ENCODE measurements at places on chromosomes 11 and 22.
A peak's percentile ranks its signal among the peaks of the same experiment; 100 is the strongest.

GRCh38 chr11:895331-896110 lies 15.1 kb downstream of the CHID1 start:
- no peak for DNase-seq

DNA sequence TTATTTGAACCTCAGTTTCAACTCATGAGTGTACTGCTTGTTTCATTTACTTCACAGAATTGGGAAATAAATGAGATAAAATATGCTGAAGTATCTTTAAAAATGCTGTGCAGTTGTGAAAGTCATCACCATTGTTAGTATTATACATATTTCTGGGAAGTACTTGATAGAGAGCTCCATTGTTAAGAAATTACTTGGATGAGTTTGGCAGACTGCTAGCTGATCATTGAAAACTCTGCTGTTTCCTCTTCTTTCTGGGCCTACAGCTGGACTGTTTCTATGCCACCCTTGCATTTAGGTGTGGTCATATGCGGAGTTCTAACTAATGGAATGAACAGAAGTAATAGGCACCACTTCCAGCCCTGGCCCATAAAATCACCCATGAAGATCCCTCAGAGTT lies 10.0 kb downstream of the SIK2 start:
- peak; percentile 34 for DNase-seq

- DNase-seq, result no peak
Observed at GRCh38 chr11:115677190-115677589, 173.0 kb upstream of the CADM1 start.

- peak; percentile 58 for DNase-seq
Observed at GRCh38 chr11:117828611-117829368, 4.2 kb upstream of the FXYD2 start.

DNA sequence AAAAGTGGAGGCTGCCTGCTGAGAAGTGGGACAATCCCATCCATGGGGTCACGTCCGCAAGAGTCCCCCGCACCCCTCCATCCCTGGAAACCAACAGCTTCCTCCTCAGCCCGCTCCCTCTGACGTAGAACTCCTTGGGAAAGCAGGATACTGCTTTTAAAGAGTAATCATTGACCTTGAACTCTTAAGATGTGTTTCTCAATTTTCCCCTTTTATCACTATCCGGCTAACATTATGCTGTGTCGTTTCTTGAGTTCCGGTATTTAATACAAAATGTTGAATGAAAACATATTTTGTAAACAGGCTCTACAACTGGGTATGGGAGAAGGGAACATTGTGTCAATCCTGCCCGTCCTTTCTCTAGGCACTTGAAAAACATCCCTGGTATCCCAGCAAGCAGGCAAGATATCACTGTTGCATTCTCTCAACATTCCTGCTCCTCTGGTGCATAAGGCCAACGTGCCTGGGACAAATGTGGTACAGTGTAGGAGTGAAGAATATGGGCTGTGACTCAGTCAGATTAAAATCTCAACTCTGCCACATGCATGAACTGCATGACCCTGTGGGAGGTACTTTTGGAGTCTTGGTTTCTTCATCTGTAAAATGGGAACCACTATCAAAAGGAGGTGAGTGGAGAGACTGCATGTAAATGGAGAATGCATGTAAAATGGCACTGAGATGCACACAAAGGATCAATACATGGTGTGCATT lies 52.8 kb downstream of the WT1 start:
- no peak for DNase-seq

DNA sequence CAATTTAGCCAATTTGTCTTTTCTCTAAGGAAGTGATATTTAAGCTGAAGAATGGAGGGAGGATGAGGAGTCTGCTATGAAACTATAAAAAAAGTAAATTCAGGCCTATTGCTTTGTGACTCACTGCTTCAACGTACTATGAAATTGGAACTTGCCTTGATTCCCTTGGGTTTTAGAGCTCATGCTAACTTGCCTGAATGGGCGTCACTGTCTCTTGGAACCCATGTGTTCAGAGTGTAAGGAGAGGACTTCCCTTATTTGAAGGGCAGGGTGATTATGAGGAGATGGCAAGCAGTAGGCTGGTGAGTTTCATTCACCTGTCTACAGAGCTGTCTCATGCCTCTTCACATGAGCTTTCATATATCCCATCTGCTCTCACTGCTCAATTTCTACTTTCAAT lies 28.7 kb upstream of the WT1 start:
- DNase-seq, result no peak

- DNase-seq, result peak; percentile 98
Observed at GRCh38 chr11:8812438-8812837, 98.6 kb upstream of the AKIP1 start.

GRCh38 chr11:116257092-116257491 lies 515.7 kb downstream of the BUD13 start:
- DNase-seq, result no peak

DNA sequence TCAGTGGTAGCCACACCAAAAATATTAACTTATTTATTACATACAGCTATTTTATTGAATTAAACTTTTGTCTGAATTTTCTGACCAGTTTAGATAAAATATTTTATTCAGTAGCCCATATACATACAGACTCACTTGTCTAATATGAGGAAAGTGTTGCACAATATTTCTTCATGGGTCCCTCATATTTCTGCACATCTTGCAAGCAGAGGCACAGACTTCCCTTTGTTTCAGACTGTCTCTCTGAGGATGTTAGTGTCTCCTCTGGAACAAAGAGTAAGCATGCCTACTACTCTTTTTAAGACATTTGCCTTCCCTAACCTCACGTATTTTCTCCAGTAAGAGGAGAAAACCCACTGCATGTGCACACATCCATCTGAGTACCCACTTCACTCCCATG lies 81.2 kb downstream of the OR5AK2 start:
- DNase-seq, result no peak

GRCh38 chr22:48749555-48750227 lies 1078.0 kb downstream of the BRD1 start:
- no peak for DNase-seq

DNA sequence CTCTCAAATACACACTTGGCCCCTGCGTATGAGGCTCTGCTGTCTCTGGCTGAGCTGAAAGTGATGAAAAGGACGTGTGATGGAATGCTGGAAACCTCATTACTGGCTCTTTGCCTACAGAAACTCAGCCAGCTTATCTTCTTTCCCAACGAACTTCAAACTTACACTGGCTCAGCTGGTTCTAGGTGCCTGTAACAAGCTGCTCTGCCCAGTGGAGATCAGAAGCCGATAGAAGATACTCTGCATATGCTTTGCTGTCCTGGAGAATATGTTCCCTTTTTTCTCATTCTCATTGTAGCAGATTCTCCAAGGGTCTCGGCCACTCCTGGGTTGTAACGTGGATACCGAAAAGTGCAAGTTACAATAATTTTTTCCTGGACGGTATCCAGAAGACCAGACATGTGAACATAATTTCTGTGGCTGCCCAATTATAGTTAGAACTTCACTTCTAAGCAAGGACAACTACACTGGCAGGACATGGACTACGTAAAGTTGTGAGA lies 405.3 kb upstream of the CCDC90B start:
- DNase-seq, result no peak

GRCh38 chr22:32202539-32203180 lies 2.2 kb downstream of the RFPL2 start:
- DNase-seq, result peak; percentile 63

GRCh38 chr11:6771926-6772893 lies at the start of gene OR2AG2:
TSS of gene OR2AG2 (minus strand) at chr11:6771976. CDS start at chr11:6768957, 3,019 bp downstream.
- peak; percentile 84 for DNase-seq

GRCh38 chr22:47107431-47107830 lies 345.0 kb downstream of the TBC1D22A start:
- no peak for DNase-seq

- DNase-seq, result peak; percentile 67
Observed at GRCh38 chr22:41197038-41197972, 7.8 kb upstream of the L3MBTL2 start.

DNA sequence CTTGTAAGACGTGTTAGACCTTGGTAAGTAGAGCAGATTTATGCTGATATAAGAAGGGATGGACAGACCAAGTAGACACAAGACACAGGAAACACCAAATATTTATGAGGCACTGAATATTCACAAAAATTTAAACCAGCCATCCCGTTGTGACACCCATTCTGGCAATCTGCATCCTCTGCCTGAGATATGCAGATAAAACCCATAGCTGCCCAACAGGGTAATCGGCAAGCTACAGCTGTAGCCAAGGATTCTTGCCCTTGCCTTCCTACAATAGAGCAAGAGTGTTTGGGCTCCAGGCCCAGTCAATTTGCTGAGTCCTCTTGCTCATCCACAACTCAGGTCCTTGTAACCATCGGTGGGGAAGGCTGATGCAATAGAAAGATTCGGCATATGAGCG lies 18.5 kb upstream of the MPZL2 start:
- DNase-seq, result no peak

DNA sequence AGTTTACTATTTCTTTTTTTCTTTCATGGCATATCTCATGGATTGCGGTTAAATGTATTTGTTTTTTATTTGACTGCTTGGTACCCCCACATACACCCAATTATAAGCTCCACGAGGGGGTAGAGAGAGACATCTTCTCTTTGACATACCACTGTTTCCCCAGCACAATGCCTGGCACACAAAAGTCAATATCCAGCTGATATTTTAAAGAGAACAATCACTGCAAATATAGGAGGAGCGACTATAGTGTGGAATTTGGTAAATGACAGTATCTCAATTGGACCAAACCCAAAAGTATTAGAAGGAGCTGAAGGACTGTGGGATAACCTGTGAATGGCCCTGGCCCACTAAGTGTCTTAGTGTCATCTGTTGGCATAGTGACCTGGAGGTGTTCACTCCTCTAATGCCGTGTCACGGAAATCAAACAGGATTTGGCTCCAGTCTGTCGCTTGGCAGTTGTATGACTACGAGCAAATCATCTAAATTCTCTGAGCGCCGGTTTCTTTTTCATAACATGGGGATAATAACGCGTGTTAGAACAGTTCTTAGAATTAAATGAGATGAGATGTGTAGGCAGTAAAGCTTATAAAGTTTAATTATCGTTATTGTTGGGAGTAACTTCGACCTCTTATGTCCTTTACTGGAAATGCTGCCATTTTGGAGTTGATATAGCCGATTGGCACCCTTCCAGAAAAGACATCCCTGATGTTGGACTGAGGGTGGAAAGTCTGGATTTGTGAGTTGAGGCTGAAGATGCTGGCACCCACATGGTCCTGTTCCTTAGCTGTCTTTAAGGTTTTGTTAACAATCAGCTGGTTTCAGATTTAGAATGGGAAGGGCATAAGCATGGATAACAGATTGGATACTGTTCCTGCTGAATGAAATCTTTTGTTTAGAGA lies 144.5 kb downstream of the DBX1 start:
- no peak for DNase-seq

DNA sequence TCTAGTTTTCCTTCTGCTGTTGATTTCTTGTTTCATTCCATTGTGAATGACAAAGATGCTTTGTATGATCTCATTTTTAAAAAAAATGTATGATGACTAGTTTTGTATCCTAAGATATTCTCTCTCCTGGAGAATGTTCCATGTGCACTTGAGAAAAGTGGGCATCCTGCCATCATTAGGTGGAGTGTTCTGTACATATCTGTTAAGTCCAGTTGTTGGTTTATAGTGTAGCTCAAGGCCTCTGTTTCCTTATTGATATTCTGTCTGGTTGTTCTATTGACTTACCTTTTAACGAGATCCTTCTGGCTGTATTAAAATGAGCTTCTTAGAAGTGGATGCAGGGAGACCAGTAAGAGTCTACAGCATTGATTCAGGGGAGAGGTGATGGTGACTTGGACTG lies 35.2 kb downstream of the SGSM1 start:
- no peak for DNase-seq

DNA sequence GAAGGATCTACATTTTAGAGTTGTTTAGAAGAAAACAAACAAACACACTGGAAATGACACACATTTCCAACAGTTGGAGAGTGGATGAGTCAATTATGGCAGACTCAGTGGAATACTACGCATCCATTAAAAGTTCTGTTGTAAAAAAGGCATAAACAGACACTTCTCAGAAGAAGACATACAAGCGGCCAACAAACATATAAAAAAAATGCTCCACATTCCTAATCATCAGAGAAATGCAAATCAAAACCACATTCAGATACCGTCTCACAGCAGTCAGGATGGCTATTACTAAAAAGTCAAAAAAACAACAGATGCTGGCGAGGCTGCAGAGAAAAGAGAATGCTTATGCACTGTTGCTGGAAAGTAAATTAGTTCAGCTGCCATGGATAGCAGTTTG lies 298.2 kb downstream of the DDX10 start:
- no peak for DNase-seq

GRCh38 chr11:64742889-64743590 lies 902 bp downstream of the RASGRP2 start:
- peak; percentile 66 for DNase-seq

DNA sequence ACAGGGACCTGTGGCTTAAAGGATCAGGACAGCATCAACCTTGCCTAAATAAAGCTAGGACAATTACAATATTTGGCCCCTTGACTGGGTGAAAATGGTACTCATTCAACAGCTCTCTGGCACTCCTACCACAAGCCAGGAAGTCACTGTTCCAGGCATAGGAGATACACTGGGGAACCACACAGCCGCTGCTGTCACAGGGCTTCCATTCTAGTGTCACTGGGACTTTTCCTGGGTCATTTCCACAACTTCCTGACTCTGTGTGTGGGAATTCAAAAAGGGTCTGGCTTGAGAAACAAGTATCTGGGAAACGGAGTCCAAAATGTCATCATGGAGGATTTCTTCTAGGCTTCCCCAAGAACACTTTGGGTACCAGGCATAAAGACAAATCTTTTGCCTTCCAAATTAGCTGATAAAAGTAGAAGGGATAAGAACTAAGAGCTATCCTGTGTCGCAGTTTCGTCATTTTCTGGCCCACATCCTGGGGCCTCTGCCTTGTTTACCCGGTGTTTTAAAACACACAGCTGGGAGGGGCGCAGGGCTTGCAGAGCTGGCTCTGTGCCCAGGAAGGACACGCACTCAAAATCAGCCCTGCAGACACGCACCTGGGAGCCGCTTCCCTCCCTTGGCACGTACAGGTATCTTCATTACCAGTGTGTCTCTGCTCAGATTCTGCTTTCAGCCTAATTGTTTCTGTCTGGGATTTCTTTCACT lies 38.0 kb downstream of the TMEM45B start:
- no peak for DNase-seq

- DNase-seq, result no peak
Observed at GRCh38 chr11:113705871-113706655, at the start of gene TMPRSS5. TSS of gene TMPRSS5 (minus strand) at chr11:113706308. CDS start at chr11:113706224, 84 bp downstream.

DNA sequence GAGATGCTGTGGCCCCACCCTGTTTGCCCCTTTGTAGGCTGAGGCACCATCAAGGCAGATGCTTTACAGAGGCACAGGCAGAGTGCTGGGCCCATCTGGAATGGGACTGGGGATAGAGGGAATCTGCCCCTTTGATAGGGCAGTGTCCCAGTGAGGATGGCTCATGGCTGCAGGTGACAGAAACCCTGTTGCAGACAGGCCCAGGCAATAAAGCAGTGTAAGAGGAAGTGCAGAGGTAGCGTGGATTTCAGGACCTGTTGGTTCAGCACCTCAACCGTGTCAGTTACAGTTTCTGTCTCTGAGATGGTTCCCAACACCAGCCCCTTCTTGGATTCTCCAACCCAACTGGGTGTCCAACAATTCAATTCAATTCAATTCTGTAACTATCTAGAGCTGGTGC lies 25.1 kb downstream of the PRDM11 start:
- DNase-seq, result no peak

- no peak for DNase-seq
Observed at GRCh38 chr11:12925520-12925919, 83.6 kb upstream of the RASSF10 start.
